ENCODE measurements at places on chromosomes 5 and 9. TPM values are rescaled to one million over a fixed set of nuclear protein-coding genes. Genes with fewer than 3 reads are reported as not detected.

Gene IFNA2
- total RNA-seq: not detected

Gene IL13
- total RNA-seq: not detected

Gene ADAMTS13
- 1.3 TPM for total RNA-seq

DNA sequence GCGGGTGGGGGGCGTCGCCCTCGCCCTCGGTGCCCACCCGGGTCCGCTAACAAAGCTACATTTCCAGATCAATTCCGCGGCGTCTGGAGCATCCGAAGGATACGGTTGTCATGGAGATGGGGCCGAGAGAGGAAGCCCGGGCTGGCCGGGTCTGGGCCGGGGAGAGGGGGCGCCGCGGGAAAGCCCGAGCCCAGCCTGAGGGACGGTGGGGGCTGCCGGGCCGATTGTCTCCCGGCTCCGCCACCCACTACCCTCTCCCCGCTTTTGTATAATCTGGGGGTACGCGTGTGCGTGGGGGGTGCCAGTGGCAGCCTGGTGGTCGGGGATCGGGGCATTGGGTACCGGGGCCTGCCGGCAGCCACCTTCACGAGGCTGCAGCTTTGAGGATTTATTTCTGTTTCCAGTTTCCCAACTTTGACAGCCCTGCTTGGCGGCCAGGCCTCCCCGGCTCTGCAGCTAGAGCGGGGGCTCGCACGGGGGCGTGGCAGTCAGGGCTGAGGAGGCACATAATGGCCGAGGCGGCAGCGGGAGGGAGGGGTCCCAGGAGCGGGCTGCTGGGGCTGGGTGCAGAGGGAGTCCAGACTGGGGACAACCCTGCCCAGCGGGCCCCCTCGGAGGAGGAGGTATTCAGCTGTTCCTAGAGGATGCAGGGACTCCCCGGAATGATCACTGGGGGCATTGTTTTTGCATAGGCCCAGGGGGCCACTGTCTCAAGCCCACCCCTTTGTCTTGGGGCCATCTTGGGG lies 626 bp downstream of the PSD2 start:
- H3K36me3 ChIP-seq: no peaks in the 10 kb centered on the region
- no peak overlapping the region for H3K4me3 ChIP-seq
- H3K27me3 ChIP-seq: no peaks in the 10 kb centered on the region
- H3K27ac ChIP-seq: no peak overlapping the region

Gene IRX1
- total RNA-seq: 4.3 TPM

DNA sequence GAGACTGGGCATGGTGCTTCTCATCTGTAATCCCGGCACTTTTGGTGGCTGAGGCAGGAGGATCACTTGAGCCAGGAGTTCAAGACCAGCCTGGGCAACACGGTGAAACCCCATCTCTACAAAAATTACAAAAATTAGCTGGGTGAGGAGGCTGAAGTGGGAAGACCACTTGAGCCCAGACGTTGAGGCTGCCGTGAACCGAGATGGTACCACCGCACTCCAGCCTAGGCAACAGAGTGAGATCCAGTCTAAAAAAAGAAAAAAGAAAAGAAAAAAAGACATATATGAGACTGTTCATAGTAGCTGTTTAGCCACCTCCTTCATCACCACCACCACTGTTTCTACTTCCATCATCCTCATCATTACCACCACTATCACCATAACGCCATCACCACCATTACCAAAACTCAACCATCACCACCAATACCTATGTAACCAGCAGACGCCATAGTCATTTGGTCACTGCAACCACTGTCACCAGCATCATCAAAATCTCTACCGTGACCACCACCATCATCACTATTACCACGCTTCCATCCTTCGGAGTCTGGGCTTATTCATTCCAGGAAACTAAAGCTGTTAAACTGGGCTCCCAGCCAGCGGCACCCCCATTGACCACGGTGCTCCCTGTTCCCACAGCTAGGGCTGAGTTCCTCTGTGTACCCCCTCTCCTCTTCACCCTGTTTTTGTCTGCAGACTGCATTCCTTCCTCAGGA lies 8.4 kb upstream of the KIF12 start:
- H3K27me3 ChIP-seq: no peaks in the 10 kb centered on the region
- DNase-seq: no peak
- H3K4me1 ChIP-seq: no peaks in the 10 kb centered on the region

- H3K36me3 ChIP-seq: no peaks in the 10 kb centered on the region
- H3K4me3 ChIP-seq: no peak overlapping the region
- H3K27ac ChIP-seq: no peak overlapping the region
- no peak for DNase-seq
Observed at GRCh38 chr5:136113606-136114005, 19.0 kb upstream of the SMAD5 start.

DNA sequence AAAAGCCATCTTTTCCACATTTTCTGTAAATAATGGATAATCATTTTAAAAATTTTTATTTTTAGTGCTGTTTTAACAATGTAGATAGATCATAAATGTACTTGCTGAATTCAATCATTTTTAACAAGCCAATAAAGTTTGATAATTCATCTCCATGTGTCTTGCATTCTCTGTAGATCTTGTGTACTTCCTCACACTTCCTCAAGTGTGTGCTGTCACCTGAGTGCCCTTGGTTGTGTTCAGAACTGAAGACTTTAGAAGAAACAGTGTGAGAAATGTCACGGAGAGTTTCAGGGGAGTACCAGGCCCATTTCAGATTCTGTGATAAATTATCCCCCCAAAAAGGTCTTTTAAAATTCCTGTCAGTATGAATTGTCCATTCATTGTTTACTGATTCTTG lies 146.0 kb downstream of the NTRK2 start:
- no peak overlapping the region for H3K27ac ChIP-seq
- H3K4me1 ChIP-seq: no peaks in the 10 kb centered on the region
- no peak for DNase-seq
- no peaks in the 10 kb centered on the region for H3K27me3 ChIP-seq
- H3K36me3 ChIP-seq: no peaks in the 10 kb centered on the region
- no peak overlapping the region for H3K4me3 ChIP-seq

- no peaks in the 10 kb centered on the region for H3K36me3 ChIP-seq
- DNase-seq: no peak
- H3K27ac ChIP-seq: no peak overlapping the region
Observed at GRCh38 chr9:83200531-83200930, 137.6 kb upstream of the RASEF start.

- H3K4me1 ChIP-seq: no peaks in the 10 kb centered on the region
- no peaks in the 10 kb centered on the region for H3K36me3 ChIP-seq
- no peak overlapping the region for H3K4me3 ChIP-seq
- H3K27me3 ChIP-seq: no peaks in the 10 kb centered on the region
Observed at GRCh38 chr5:78699552-78700153, 51.1 kb upstream of the LHFPL2 start.

Gene TRPM6
- 1.0 TPM for total RNA-seq
